ENCODE measurements at places on chromosomes 12 and 14. TPM values are rescaled to one million over a fixed set of nuclear protein-coding genes. Genes with fewer than 3 reads are reported as not detected.

UNC79 gene
- total RNA-seq, result 0.07 TPM

NUAK1 gene
- total RNA-seq, result 2.9 TPM

ASCL1 gene
- total RNA-seq, result not detected

REC8 gene
- 51.6 TPM for total RNA-seq

RERGL gene
- 2.3 TPM for total RNA-seq

SRSF9 gene
- total RNA-seq, result 108 TPM

PPP1R1A gene
- not detected for total RNA-seq

CACNA1C gene
- total RNA-seq, result 27.6 TPM

PLXNC1 gene
- 82.8 TPM for total RNA-seq

GALNT4 gene
- 12.2 TPM for total RNA-seq

- no peak overlapping the region for H3K4me3 ChIP-seq
- H3K27ac ChIP-seq, result no peak overlapping the region
- no peaks in the 10 kb centered on the region for H3K4me1 ChIP-seq
- no peak for DNase-seq
These were observed 51.3 kb downstream of the JAG2 start for GRCh38 chr14:105117257-105117646.

- H3K27me3 ChIP-seq, result peaks cover 26% of the 10 kb centered on the region
- no peaks in the 10 kb centered on the region for H3K36me3 ChIP-seq
- peak overlapping the region; percentile 32 for H3K27ac ChIP-seq
- no peak for DNase-seq
- H3K4me3 ChIP-seq, result no peak overlapping the region
These were observed 64.0 kb upstream of the SLC24A4 start for GRCh38 chr14:92258934-92259333.

DNA sequence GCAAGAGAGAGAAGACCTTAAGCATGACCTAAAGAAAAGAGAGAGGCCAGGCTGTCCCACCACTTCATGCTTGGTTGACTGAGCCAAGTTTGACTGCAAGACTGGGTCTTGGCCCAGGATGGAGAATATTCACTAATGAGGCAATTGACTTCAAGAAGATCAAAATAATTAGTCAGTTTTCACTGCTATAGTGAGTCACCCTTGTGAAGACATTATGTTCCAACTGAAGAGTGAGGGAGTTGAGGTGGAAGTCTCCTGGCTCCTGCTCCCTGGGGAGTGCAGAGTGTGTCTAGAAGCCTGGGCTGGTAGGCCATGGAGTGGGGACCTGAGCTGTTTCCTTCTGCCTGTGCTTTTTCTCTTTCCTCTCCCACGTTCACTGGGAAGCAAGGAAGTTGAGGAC is 117.6 kb downstream of the CACNA1C start:
- no peak overlapping the region for H3K27ac ChIP-seq
- no peaks in the 10 kb centered on the region for H3K36me3 ChIP-seq
- no peaks in the 10 kb centered on the region for H3K27me3 ChIP-seq
- no peak overlapping the region for H3K4me3 ChIP-seq
- DNase-seq, result no peak
- no peaks in the 10 kb centered on the region for H3K4me1 ChIP-seq

DNA sequence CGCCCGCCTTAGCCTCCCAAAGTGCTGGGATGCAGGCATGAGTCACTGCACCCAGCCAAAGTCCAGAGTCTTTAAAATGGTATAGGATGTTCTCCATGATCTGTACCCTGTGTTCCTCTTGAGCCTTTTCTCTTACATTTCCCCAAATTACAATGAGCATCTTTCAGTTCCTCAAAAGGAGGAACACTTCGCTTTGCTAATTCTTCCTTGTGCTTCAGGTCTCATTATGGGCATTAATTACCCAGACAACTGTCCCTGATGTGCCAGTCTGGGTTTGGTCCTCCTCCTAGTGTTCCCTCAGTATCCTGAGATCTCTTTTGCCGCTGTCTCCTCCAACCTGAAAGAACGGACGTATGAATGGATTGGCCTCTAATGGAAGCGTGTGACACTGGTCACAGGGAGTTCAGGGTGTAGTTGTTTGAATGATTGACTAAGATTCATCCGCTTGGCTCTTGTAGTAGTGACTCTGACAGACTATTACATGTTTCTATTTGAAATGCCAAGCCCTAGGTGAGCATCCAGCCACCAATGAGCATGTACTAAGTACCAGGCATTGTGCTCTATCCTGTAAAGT is 8.2 kb downstream of the PRKCH start:
- H3K36me3 ChIP-seq, result no peaks in the 10 kb centered on the region
- H3K4me3 ChIP-seq, result no peak overlapping the region
- peak overlapping the region; percentile 92 for H3K27ac ChIP-seq
- H3K4me1 ChIP-seq, result peaks cover 93% of the 10 kb centered on the region

- peaks cover 6% of the 10 kb centered on the region for H3K4me1 ChIP-seq
- no peaks in the 10 kb centered on the region for H3K27me3 ChIP-seq
- no peak for DNase-seq
- H3K4me3 ChIP-seq, result no peak overlapping the region
- no peak overlapping the region for H3K27ac ChIP-seq
- peaks cover 13% of the 10 kb centered on the region for H3K36me3 ChIP-seq
These were observed 85.4 kb downstream of the BCL2L14 start for GRCh38 chr12:12156116-12156515.

DNA sequence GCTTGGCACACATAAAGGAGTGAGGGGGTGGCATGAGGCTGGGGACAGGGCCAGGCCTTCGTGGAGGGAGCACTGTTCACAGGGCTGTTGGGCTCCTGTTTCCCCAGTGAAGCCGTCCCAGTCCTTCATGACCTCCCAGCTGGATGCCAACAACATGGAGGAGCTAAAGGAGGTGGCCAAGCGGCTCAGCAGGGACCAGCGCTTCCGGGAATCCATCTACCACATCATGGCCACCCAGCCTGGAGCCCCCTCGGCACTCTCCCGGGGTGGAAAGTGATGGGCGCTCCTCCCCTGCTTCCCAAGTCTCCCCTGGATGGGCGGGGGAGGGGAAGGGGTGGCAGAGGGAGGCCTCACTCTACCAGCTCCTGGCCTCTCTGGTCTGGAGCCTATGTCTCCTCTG is 43.6 kb downstream of the PLEKHD1 start:
- H3K27ac ChIP-seq, result no peak overlapping the region
- H3K4me3 ChIP-seq, result no peak overlapping the region
- H3K36me3 ChIP-seq, result no peaks in the 10 kb centered on the region
- DNase-seq, result no peak
- H3K4me1 ChIP-seq, result no peaks in the 10 kb centered on the region

- peak overlapping the region; percentile 67 for H3K27ac ChIP-seq
- DNase-seq, result no peak
- peaks cover 12% of the 10 kb centered on the region for H3K4me1 ChIP-seq
- H3K36me3 ChIP-seq, result no peaks in the 10 kb centered on the region
- no peaks in the 10 kb centered on the region for H3K27me3 ChIP-seq
- H3K4me3 ChIP-seq, result no peak overlapping the region
These were observed 115.8 kb downstream of the DAD1 start for GRCh38 chr14:22472935-22473854.

DNA sequence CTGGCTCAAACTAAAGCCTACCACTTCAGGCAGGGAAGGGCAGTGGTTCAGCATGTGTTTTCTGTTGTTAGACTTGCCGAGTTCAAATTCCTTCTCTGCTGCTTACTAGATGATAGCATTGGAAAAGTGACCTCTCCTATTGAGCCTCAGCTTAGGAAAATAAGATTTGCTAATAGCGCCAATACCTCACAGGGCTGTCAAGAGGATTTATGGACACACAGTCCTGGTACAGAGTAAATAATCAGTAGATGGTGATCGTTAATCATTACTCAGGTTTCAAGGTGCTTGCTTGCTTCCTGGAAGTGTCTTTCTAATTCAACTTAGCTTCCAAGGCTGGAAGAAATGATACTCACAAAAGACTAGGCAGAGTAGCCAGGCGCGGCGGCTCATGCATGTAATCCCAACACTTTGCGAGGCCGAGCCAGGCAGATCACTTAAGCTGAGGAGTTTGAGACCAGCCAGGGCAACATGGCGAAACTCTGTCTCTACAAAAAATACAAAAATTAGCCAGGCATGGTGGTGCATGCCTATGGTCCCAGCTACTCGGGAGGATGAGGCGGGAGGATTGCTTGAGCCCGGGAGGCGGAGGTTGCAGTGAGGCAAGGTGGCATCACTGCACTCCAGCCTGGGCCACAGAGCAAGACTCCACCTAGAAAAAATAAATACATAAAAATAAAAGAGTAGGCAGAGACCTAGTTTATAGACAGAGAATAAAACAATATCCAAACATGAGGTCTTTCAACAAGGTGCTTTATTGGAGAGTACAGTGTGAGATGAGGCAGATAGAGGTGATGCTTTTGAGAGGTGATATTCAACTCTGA is 6.0 kb downstream of the PLA2G1B start:
- no peaks in the 10 kb centered on the region for H3K36me3 ChIP-seq
- H3K27me3 ChIP-seq, result no peaks in the 10 kb centered on the region

GRCh38 chr12:93751864-93752610 is 74.9 kb downstream of the CRADD start:
- no peaks in the 10 kb centered on the region for H3K36me3 ChIP-seq
- no peak for DNase-seq
- H3K4me1 ChIP-seq, result no peaks in the 10 kb centered on the region
- H3K4me3 ChIP-seq, result no peak overlapping the region
- no peak overlapping the region for H3K27ac ChIP-seq

GRCh38 chr12:123064366-123064765 is 83.9 kb downstream of the ARL6IP4 start:
- H3K36me3 ChIP-seq, result no peaks in the 10 kb centered on the region
- peaks cover 85% of the 10 kb centered on the region for H3K4me1 ChIP-seq
- DNase-seq, result no peak
- H3K27ac ChIP-seq, result no peak overlapping the region

GRCh38 chr12:13248964-13249363 is 52.4 kb downstream of the EMP1 start:
- no peak overlapping the region for H3K27ac ChIP-seq
- H3K36me3 ChIP-seq, result no peaks in the 10 kb centered on the region
- H3K4me3 ChIP-seq, result no peak overlapping the region
- no peaks in the 10 kb centered on the region for H3K4me1 ChIP-seq
- no peaks in the 10 kb centered on the region for H3K27me3 ChIP-seq

DNA sequence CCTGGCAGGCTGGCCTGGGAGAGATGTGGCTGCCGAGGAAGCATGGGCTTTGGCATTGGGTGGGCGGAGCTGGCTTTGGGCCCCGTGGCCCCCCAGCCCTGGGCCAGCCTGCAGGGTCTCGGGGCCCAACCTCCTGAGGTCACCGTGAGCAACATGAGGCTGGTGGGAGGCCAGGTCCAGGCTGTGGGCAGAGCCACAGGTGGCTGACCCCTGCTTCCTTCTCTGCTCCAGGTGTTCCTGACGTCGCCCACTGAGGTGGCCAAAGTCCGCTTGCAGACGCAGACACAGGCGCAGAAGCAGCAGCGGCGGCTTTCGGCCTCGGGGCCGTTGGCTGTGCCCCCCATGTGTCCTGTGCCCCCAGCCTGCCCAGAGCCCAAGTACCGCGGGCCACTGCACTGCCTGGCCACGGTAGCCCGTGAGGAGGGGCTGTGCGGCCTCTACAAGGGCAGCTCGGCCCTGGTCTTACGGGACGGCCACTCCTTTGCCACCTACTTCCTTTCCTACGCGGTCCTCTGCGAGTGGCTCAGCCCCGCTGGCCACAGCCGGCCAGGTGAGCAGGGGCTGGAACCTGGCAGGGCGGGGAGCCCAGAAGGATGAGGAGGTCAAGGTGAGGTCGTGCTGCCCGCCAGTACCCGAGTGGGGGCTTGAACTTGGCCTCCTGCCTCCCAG is 5.5 kb downstream of the SLC25A47 start:
- H3K36me3 ChIP-seq, result peaks cover 7% of the 10 kb centered on the region
- no peak for DNase-seq
- H3K4me3 ChIP-seq, result no peak overlapping the region
- H3K4me1 ChIP-seq, result no peaks in the 10 kb centered on the region
- no peaks in the 10 kb centered on the region for H3K27me3 ChIP-seq

- H3K36me3 ChIP-seq, result no peaks in the 10 kb centered on the region
- no peaks in the 10 kb centered on the region for H3K27me3 ChIP-seq
- no peak overlapping the region for H3K27ac ChIP-seq
- no peak overlapping the region for H3K4me3 ChIP-seq
- H3K4me1 ChIP-seq, result no peaks in the 10 kb centered on the region
These were observed 512.0 kb downstream of the FOXG1 start for GRCh38 chr14:29278301-29279263.

- H3K27me3 ChIP-seq, result peaks cover 4% of the 10 kb centered on the region
- peak overlapping the region; percentile 41 for H3K27ac ChIP-seq
- no peaks in the 10 kb centered on the region for H3K36me3 ChIP-seq
- H3K4me3 ChIP-seq, result no peak overlapping the region
These were observed 16.4 kb upstream of the RNASE4 start for GRCh38 chr14:20667957-20668356.
